ENCODE measurements at places on chromosomes 3 and 15.

DNA sequence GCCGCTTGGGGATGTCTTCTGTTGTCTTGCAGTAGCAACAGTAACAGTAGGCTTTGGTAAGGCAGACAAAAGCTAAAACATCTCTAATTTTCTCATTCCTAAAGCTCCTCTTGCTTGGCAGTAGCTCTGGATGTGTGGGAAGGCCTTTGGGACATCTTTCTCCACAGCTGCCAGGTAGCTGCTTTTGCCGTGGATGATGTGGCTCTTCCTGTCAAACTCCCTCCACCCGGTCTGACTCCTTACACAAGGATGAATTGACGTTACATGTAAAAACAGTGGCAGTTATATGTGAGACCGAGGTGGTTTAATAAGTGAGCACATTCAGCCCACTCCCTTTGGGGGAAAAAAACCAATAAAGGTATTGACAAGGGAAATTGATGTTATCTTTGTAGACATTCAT is 309.1 kb downstream of the TUSC7 start:
- DNase-seq = no peak

- DNase-seq = no peak
These were observed 173.3 kb downstream of the RAB11A start for GRCh38 chr15:66042624-66043023.

DNA sequence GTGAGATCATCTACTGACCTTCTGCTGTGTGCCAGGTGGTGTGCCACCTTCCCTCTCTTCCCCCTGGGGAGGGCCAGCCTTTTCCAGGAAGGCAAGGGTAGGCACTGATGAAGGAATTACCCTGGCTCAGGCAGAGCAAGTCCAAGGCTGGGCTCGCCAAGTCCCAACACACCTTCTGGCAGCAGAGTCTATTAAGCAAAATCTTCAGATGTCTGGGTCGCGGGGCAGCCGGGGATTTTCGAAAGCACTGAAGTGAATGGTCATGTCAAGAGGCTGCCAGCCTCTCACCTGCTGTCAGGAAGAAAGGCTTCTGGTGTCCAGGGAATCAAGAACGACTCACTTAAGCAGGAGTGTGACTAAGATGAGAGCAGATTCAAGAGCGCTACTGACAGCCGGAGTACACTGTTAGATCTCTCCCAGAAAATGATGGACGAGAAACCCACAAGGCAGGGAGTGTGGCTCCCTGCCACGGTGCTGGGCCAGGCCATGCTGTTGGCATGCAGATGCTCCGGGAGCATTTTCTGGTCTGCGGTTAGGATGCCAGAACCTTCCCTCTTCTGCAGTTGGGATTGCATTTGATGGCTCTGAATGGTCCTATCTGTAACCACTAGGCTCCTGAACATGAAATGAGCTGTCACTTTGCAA is 479.8 kb downstream of the SHQ1 start:
- no peak for DNase-seq

DNA sequence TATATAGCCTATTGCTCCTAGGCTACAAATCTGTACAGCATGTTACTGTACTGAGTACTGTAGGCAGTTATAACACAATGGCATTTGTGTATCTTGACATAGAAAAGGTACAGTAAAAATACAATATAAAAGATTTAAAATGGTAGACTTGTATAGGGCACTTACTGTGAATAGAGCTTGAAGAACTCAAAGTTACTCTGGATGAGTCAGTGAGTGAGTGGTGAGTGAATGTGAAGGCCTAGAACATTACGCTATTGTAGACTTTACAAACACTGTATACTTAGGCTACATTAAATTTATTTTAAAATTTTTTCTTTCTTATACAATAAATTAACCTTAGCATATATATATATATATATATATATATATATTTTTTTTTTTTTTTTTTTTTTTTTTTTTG is 140.0 kb upstream of the UBE2E1 start:
- no peak for DNase-seq

DNA sequence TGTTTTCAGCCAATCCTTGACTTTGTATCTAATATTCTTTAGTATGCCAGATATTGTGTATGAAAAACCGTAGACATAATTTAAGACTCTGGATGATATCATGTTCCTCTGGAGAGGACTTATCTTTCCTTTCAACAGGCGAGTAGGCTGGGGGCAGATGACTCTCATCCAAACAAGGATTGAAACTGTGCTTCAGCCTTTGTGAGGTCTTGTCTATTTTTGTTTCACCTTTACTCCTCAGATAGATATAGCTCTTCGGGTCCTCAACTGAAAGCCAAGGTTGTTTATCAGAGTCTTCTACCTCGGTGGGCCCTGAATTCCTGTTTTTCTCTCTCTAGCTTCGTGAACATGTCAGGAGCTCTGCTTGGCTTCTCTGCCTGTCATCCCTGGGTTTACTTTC is 66.0 kb downstream of the C3orf20 start:
- no peak for DNase-seq

DNA sequence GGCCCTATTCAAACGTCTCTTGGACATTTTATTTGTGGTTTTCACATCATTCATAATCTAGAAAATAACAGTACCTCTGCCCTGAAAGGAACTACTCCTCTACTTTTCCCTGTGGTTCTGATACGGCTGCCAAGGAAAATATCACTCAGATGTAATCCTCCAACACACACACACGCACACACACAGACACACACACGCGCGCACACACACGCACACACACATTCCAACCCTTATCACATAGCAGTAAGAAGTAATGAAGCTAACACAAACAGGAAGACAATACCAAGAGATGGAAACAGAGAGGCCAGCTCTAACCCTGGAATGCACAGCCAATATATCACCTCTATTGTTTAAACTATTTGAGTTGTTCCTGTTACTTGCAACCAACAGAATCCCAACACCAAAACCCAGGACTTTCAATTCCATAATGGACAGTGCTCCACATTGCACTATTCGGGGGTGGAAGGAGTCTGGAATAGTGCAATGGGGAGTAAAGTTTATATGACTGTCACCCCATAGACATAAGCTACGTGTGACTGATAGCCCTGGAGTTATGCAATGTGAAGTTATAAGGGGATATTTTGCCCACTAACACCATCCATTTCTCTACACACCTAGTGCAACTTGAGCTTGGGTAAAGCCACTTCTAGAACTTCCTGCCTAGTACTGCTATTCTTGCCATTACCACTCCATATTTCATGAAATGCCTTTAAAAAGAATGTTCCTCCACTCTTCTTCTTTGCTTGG is 71.3 kb upstream of the FNDC3B start:
- DNase-seq = no peak

GRCh38 chr3:184231671-184232070 is 2.3 kb downstream of the VWA5B2 start:
- DNase-seq = no peak

GRCh38 chr3:118714800-118715199 is 319.8 kb downstream of the IGSF11 start:
- DNase-seq = no peak

GRCh38 chr3:59303452-59303851 is 253.6 kb upstream of the CFAP20DC start:
- no peak for DNase-seq

DNA sequence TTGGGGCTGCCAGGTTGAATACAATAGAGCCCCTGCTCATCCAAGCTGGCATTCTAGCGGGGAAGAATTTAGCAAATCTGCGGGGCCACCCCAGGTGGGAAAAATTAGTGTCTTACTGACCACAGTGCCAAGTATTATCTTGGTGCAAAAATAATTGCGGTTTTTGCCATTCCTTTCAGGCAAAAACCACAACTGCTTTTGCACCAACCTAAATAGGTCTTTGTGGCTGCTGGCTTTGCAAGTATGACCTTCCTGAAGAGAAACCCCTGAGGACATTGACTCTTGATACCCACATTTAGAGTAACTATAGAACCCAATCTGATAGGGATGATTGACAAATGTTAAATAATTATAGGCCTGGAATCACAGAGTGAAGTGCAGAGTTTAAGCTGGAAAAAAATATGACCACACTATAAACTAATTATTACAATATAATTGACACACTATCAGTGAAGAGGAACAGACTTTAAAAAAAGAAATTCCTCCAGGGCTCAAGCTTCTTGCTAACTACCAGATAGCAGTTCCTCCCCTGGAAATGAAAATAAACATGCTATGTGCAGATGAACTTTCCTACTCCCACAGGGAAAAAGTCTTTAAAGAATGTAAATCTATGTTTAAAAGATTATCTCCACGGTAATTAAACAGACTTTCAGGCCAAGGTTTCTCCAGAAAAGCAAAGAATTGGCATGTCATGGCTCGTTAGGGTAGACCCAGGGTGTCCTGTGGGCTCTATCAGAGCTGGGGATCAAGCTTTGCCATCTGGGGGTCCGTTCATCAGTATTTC is 34.4 kb downstream of the CA12 start:
- DNase-seq = no peak

DNA sequence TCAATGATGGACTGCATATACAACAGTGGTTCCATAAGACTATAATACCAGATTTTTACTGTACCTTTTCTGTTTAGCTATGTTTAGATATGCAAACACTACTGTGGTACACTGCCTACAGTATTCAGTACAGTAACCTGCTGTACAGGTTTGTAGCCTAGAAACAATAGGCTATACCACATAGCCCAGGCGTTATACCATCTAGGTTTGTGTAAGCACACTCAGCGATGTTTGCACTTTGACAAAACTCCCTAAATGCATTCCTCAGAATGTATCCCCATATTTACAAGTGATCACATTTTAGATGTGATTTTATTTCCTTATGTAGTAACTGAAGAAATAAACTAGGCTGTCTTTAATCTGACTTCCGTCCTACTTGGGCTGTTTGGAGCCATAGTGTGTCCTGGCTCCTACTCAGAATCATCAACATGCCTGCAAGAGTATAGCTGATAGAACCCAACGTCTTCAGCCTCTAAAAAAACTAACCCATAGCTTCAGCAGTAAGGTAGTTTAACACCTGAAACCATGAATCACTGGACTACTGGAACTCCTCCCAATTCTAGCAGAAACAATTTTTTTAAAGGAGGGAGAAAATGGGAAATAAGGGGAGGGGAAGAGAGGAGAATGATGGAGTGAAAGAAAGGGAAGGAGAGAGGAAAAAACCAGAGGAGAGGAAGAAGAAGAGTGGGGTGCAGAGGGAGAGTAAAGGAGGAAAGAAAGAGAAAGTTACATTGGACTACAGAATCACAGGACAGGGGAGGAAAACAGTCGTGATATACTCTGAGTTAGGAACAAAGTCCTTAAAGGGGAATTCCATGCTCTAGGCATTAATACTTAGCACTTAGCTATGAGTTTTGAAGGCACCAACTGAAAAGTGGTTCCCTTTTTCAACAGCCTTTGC is 67.7 kb upstream of the PLXND1 start:
- no peak for DNase-seq

DNA sequence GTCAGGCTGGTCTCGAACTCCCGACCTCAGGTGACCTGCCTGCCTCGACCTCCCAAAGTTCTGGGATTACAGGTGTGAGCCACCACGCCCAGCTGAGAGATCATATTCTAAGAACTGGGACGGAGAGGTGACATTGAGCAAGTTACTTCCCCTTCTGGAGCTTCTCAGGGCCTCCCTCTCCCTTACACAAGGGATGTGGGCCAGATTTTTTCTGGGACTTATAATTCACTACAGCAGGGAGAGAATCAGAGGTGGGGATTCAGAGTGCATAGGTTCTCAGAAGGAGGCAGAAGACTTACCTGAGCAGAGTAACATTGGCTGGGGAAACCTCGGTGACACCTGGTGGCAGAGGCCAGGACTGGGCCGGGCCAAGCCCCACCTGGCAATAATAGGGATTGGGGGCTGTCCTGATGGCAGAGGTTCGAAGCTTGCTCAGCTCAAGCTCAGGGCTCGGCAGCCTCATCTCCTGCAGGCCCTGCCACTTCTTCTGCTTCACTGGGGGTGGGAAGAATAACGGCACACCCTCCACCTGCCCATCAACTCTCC is 6.8 kb downstream of the LTK start:
- DNase-seq = no peak

GRCh38 chr3:56915966-56916586 is 114.3 kb upstream of the ARHGEF3 start:
- DNase-seq = peak; percentile 84

DNA sequence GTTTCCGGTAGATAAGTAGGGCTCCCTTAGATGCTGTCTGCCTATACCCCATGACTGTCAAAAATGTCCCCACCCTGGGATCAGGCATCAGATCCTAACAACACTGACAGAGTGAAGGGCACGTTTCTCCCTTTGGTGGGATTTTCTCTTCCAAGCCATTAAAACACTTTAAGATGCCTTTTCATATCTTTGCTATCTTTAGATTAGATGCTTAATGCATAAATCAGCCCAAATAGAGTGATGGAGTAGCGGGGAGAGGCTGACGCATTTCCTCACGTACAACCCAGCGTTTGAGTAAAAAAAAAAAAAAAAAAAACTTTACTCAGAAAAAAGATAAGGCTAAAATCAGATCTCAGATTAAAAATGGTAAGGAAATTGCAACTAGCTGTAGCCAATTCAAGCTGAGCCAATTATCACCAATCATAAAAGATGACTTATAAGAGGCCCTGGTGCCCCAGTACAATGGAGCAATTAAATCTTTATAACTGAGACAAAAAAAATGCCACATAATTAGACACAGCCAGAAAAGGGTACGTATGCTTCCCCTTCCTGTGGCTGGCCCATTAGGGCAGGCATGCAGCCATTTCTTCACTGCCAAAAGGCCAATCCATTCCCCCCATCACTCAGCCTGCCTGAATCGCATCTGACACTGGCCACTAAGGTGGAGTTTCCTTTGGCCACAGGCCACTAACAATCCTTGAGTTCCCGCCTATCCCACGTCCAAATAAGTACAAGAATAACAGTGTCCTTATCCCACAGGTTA is 45.0 kb downstream of the RFTN1 start:
- DNase-seq = peak; percentile 45

GRCh38 chr3:65548848-65549625 is 489.7 kb downstream of the MAGI1 start:
- no peak for DNase-seq

GRCh38 chr3:4827767-4828166 is 151.5 kb upstream of the BHLHE40 start:
- DNase-seq = no peak

DNA sequence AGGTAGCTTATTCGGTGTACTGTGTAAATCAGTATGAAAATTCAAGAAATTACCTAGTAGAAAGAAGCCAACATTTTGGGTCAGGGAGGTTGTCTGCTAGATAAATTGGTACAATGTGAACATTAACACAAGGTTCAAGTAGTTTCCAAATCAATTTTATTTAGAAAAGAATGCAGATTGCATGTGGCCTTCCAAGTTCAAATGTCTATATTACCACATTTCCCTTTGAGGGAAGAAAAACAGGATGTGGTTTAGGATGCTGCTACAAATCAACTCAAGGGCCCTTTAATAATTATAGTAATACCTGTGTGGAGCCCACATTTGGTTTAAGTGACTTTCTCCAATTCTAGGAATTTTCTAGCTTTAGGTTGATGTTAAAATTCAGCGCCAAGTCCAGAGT is 57.5 kb downstream of the CADPS start:
- no peak for DNase-seq

DNA sequence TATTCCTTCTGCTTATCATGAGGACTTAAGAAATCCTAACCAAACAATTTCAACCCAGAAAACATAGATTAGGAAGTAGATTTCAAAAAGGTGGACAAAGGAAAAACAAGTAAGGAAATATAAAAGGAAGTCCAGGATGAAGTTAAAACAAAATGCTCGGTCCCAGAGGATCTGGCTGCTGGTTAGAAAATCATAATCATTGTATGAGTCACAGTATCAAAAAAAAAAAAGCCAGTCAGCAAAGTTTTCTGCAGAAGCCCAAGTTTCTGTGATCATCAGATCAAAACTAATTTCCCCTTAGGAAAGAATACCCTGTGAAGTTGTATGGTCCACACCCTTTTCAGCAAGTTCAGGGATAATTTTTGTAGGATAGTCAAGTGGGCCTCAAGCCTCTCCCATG is 43.0 kb upstream of the LRTM1 start:
- no peak for DNase-seq

Measured in naive thymus-derived CD8-positive, alpha-beta T cell (primary cell).